ENCODE measurements at places on chromosomes 2 and 18.

- no peak for DNase-seq
Observed at GRCh38 chr18:76323891-76324290, 171.2 kb downstream of the ZNF516 start.

DNA sequence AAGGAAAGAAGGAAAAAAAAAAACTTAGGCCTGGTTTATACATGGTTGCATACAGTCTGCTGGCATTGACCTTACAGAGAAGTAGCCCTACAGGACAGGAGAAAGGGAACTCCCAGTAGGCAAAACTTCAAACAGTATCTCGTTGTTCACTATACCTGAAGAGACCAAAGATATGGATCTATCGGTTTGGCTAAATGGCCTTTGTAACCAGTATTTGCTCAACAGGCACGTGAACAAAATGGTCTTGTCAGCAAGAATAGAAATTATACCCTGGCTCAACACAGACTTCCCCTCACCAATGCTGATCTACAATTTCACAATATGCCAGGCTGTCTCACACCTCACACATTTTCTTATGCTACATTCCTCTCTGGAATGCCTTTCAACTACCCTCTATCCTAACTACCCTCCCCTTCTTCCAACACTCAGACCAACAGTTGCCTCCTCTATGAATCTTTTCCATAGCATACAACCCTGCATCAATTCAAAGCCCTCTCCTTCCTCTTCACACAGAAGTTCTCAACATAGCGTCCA is 13.7 kb downstream of the HYCC2 start:
- DNase-seq: peak; percentile 50

DNA sequence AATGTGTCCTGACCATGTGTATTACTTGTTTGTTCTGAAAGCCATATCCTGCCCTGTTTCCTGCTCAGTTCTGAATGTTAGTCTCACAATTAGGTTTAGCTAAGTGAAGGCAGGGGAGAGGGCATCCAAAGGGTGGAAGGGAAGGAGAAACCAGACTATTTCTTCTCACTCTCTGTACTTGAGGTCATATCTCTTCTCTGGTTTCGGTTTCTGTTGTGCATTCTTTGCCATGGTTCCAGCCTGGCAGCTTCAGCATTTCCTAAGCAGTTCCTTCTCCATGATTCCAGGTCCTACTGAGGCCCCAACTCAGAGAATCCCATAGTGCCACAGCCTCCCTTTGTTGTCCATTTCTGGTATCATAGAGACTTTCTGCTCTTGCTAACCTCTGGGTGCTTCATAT is 40.3 kb upstream of the HNMT start:
- no peak for DNase-seq

DNA sequence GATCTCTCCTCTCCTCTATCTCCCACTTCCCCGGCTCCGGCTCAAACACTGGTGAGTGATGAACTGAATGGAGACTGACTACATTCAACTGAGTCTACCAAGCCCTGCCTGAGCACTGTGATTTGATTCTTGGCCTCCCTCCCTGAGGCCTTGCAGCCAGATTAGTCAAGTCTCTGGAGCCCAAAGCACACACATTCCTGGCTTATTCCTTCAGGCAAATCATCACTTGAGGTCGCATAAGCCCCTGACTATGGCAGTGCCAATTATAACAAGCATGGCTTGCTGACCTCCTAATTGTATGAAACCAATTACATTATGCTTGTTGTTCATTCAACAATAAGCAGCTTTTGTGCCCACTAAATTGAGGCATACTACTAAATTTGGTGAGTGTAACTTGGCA is 34.6 kb downstream of the EFEMP1 start:
- no peak for DNase-seq

- no peak for DNase-seq
Observed at GRCh38 chr2:186431306-186431705, 54.8 kb upstream of the ZC3H15 start.

DNA sequence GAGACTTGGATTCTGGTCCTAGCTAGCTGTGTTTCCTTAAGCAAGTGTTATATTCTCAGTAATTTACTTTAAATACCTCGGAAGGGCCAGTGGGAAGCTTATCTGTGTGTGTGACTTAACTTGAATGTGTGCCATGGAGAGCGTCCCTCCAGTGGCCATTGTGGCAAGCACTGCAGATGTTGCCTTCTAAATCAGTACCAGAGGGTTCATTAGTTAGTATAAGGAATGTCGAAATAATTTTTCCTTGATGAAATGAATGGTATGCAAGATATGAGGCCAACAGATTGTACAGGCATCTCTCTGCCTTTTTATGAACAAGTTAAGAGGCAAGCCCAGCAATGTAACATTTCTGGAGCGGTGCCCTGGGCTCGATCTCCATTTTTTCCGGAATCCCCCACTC is 52.0 kb downstream of the FBXO36 start:
- DNase-seq: no peak

- DNase-seq: no peak
Observed at GRCh38 chr2:241871538-241872312, 2.2 kb downstream of the RTP5 start.

GRCh38 chr2:20640411-20641122 is 10.3 kb downstream of the HS1BP3 start:
- no peak for DNase-seq

GRCh38 chr2:236720974-236721540 is 151.4 kb downstream of the ACKR3 start:
- DNase-seq: no peak

GRCh38 chr2:144288438-144288837 is 231.5 kb downstream of the ZEB2 start:
- DNase-seq: no peak

DNA sequence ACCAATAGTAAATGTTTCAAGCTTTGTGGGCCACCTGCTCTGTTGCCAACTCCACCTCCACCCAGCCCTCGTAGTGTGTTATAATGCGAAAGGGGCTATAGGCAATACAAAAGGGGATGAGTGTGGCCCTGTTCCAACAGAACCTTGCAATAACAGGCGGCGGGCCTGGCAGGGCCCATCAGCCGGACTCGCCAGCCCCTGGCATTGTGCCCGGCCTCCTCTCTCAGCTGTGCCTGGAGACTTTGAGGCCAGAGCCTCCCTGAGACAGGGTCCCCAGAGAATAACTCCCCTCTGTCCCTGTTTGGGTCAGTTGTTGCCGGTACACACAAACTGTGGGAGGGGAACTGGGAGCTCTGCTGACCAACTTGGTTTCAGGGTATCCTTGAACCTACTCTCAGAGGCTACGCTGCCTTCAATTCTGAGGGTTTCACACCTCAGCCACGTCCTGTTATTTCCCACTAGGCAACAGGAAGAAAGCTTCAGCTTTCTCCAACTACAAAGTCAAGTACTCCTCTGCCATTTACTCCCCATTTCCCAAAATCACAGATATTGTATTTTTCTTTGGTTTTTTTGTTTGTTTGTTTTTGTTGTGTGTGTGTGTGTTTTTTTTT is 58.0 kb upstream of the ZNF236 start:
- no peak for DNase-seq

GRCh38 chr2:235533616-235534385 is 40.0 kb downstream of the AGAP1 start:
- no peak for DNase-seq

DNA sequence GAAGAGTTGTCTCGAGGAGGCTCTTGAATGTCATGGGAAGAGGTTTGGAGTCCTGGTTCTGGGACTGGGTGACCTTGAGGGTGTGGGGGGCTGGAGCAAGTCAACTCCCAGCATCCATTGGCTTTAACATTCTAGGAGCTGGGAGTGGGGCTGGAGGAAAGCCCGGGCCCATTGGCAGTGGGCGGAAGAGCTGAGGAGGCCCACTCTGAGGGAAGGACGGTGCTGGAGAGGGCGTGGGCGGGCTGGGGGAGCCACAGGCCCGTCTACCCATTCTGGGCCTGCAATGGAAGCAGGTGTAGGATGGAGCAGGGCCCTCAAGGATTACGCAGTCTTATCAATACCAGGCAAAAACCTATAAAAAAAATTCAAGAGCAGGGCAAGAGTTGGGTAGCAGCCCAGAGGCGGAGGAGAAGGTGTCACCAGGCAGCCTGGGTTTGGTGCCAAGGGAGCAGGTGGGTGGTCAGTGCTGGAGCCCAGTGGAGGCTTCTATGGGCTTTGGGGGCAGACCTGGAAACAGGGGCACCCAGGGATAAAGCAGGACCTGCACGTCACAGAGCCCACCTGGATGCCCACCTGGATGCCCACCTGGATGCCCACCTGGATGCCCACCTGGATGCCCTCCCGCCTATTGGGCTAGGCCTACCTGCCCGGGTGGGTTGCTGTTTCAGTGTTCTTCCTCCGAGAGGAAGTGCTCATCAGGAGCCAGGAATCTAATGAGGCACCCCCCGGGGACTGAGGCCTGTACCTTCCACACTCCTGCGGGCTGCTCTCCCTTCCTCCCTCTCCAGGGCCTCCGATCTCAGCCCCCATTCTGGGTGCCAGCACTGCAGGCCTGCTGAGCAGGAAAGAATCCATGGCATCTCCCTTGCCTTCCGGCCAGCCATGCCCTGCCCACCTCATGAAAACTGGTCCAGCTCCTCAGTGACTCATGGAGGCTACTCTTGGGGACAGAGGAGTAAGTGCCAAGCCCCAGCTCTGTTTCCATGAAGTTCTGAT is 71.3 kb downstream of the CTIF start:
- no peak for DNase-seq

GRCh38 chr2:193315428-193316091 is 1120.8 kb upstream of the TMEFF2 start:
- DNase-seq: no peak

- no peak for DNase-seq
Observed at GRCh38 chr2:149827585-149828126, 240.1 kb upstream of the MMADHC start.

DNA sequence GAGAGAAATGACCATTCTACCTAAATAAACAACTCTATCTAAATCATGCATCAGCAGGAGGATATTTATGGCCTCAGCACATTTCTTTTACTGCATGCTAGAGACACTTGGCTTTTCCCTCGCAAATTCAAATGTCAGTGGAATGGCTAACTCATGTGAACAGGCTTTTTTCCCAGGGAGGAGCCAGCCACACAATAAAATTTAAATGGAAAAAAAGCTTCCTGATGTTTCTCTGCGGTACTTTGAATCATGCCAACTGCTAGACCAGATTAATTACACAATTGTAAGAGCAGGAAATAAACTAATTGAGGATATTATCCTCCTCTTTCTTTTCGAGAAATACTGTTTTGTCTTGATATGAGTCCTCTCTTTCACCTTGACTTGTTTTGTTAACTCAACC is 676.3 kb downstream of the IRS1 start:
- no peak for DNase-seq

GRCh38 chr2:196503398-196503797 is 136.1 kb upstream of the CCDC150 start:
- no peak for DNase-seq

DNA sequence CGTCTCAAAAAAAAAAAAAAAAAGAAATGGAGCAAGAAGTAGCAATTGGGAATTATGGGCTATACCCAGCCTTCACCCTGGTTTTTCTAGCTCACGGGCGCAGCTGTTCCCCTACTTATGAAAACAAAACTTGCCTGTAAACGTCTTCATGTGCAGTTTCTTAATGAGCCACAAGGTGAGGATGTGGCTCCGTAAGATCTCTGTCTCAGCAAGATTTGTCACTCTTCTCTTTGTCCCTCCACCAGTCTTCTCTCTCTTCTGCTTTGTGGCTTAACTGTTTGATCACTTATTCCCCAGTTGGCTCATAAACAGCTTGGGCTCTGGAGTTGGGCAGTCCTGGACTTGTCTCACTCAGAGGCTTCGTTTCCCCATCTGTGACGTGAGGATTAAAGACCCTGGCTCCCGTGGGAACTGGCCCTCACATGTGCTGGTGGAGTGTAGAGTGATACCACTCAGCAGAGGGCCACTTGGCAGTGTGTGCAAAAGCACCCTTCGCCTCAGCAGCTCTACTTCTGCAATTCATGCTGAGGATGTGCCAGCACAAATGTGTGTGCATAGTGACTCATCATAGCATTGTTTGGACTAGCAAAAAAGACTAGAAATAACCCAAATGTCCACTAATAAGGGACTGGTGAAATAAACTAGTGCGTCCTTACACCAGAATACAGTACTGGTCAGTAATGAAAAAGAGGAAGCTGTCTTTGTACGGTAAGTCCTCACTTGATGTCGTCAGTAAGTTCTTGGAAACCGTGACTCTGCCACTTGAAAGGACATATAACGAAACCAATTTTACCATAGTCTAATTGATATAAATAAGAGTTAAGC is 8.7 kb downstream of the CEP68 start:
- DNase-seq: peak; percentile 95

GRCh38 chr2:26581991-26582842 is 58.9 kb downstream of the CIB4 start:
- no peak for DNase-seq

- no peak for DNase-seq
Observed at GRCh38 chr2:143564419-143564818, 435.2 kb downstream of the ARHGAP15 start.

- no peak for DNase-seq
Observed at GRCh38 chr2:4765787-4766530, 926.2 kb upstream of the SOX11 start.

GRCh38 chr2:201768918-201769317 is 11.8 kb downstream of the ALS2 start:
- no peak for DNase-seq

GRCh38 chr2:239694487-239694886 is 293.7 kb upstream of the HDAC4 start:
- DNase-seq: no peak

GRCh38 chr2:178764097-178764496 is 43.1 kb downstream of the TTN start:
- no peak for DNase-seq

GRCh38 chr18:34283506-34283905 is 58.8 kb upstream of the NOL4 start:
- no peak for DNase-seq
